ENCODE measurements at places on chromosomes 7 and 10. TPM values are rescaled to one million over a fixed set of nuclear protein-coding genes. Genes with fewer than 3 reads are reported as not detected.

- DNase-seq: no peak
- H3K27ac ChIP-seq: no peak overlapping the region
- H3K36me3 ChIP-seq: no peaks in the 10 kb centered on the region
- no peaks in the 10 kb centered on the region for H3K27me3 ChIP-seq
- no peak overlapping the region for H3K4me3 ChIP-seq
These were observed 654.2 kb downstream of the REEP3 start for GRCh38 chr10:64175271-64175962.

DNA sequence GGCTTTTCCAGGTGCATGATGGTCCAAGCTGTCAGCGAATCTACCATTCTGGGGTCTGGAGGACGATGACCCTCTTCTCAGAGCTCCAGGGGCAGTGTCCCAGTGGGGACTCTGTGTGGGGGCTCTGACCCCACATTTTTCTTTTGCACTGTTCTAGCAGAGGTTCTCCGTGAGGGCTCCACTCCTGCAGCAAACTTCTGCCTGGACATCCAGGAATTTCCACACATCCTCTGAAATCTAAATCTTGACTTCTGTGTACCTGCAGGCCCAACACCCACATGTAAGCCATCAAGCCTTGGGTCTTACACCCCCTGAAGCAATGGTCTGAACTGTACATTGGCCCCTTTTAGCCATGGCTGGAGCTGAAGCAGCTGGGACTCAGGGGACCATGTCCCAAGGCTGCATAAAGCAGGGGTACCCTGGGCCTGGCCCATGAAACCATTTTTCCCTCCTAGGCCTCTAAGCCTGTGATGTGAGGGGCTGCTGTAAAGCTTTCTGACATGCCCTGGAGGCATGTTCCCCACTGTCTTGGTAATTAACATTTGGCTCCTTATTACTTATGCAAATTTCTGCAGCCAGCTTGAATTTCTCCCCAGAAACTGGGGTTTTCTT is 86.9 kb downstream of the ZNF783 start:
- H3K27ac ChIP-seq: no peak overlapping the region
- DNase-seq: no peak
- no peaks in the 10 kb centered on the region for H3K4me1 ChIP-seq
- no peaks in the 10 kb centered on the region for H3K36me3 ChIP-seq
- no peak overlapping the region for H3K4me3 ChIP-seq

GRCh38 chr10:29522918-29523317 is 111.9 kb downstream of the SVIL start:
- H3K4me1 ChIP-seq: no peaks in the 10 kb centered on the region
- H3K4me3 ChIP-seq: no peak overlapping the region
- H3K27ac ChIP-seq: no peak overlapping the region
- H3K36me3 ChIP-seq: no peaks in the 10 kb centered on the region

DNA sequence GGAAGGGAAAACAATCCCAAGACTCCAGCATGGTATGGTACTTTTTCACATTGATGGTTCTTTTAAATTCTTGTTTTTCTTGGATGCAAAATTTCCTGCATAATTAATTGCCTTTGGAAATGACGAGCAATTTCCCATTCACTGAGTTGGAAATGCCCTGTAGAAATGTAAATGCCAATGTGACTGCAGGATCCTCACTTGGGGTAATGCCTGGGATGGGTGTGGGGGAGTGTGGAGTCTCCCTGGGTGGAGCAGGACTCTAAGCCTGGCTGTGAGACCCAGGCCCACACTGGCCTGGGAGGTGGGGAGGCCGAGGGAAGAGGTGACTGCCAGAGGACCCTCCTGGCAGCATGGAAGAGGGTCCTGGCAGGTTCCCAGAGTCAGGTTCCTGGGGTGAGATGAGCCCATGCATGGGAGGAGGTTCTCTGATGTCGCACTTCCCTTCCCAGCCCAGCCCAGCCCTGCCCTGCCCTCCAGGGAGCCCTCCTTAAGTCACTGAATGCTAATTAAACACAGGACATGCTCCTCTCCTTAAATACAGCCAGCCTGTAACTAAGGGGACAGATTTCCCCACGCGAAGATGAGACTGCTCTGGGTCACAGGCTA is 157.9 kb downstream of the GFRA1 start:
- no peaks in the 10 kb centered on the region for H3K27me3 ChIP-seq
- DNase-seq: no peak
- no peaks in the 10 kb centered on the region for H3K36me3 ChIP-seq
- H3K4me1 ChIP-seq: no peaks in the 10 kb centered on the region

PLPP4 gene
- total RNA-seq: 0.26 TPM

HPS6 gene
- 28.0 TPM for total RNA-seq

DNA sequence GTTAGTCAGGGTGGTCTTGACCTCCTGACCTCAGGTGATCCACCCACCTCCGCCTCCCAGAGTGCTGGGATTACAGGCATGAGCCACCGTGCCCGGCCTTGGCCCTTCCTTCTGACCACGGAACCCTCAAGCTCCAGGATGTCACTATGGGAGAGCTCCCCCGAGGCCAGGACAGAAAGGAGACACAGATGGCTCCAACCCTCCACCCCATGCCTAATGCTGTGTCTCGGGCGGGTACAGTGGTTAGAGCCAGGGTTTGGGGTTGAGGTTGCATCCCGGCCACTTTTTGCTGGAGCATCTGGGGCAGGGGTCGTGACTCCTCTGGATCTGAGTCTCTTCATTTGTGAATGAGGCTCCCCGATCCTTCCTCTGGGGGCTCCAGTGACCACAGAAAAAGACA is 8.1 kb downstream of the MYL10 start:
- no peak overlapping the region for H3K27ac ChIP-seq
- no peaks in the 10 kb centered on the region for H3K36me3 ChIP-seq
- H3K4me3 ChIP-seq: no peak overlapping the region

DNA sequence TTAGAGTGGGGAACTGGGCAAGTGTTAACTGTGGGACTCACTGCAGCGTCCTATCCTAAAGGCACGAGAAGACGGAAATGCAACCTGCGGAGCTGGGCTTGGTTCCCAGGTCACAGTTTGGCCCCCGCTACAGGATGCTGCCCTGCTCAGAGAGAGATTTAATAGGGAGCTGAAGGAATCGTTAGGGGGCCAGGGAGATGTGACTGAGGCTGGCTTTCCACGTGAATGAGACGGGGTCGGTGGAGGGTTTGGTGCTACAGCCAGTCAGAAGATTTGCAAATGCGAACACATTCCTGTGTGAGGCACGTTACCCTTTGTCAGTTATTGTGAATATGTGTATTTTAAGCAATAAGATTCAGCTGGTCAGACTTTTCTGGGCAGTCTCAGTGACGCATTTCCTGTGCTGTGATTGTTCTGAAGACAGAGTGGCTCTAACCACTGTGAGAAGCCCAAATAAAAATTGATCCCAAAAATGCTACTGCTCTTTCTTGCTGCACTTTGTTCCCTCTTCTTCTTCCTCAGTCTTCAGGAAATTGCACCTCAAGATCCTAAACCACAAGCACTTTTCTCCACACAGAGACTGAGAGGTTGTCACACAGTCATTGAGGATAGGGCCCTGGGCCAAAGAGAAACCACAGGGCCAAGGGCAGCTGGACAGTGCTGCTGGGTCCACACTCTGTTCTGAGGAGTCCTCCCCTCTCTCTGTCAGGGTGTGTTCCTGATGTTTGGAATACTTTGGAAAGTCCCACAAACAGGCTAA is 21.2 kb downstream of the CYP17A1 start:
- DNase-seq: no peak
- peaks cover 3% of the 10 kb centered on the region for H3K4me1 ChIP-seq
- H3K4me3 ChIP-seq: no peak overlapping the region
- no peak overlapping the region for H3K27ac ChIP-seq

DNA sequence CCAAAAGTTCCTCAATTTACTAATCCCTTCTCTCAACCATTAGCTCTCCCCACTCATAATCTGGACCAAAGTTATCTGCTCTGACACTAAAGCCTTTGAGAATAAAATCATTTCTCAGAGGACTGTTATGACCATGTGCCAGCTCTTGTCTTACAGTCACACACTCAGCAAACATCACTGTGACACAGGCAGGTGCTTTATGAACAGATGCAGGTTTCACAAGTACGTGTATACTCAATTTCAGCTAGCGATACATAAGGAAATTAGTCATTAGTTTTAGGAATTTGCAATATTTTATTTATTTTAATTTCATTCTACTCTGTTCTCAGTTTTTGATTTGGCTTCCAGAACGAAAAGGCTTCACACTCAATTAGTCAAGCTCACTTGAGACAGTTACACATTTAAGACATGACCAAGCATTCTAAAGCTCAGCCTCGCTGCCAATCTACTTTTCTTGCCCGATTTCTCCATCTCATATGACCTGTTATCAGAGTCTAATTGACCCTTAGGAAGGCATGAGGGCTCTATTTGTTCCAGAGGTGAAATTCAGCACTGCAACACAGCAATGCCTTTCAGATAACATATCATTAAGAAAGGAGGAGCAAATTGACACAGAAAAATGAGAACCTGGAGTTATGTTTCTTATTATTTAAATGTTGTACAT is 76.8 kb downstream of the TFEC start:
- H3K36me3 ChIP-seq: no peaks in the 10 kb centered on the region
- DNase-seq: no peak
- H3K4me3 ChIP-seq: no peak overlapping the region
- no peak overlapping the region for H3K27ac ChIP-seq
- no peaks in the 10 kb centered on the region for H3K4me1 ChIP-seq

GRCh38 chr7:27901028-27901760 is 161.2 kb downstream of the TAX1BP1 start:
- DNase-seq: peak; percentile 55
- H3K27ac ChIP-seq: peak overlapping the region; percentile 24
- no peaks in the 10 kb centered on the region for H3K36me3 ChIP-seq
- H3K4me1 ChIP-seq: peaks cover 22% of the 10 kb centered on the region
- peak overlapping the region; percentile 15 for H3K4me3 ChIP-seq
- peaks cover 2% of the 10 kb centered on the region for H3K27me3 ChIP-seq

GRCh38 chr10:100923580-100923979 is 10.8 kb downstream of the SLF2 start:
- no peaks in the 10 kb centered on the region for H3K4me1 ChIP-seq
- H3K27me3 ChIP-seq: no peaks in the 10 kb centered on the region
- H3K27ac ChIP-seq: no peak overlapping the region
- H3K36me3 ChIP-seq: peaks cover 26% of the 10 kb centered on the region
- H3K4me3 ChIP-seq: no peak overlapping the region

- DNase-seq: no peak
- H3K4me1 ChIP-seq: no peaks in the 10 kb centered on the region
- no peaks in the 10 kb centered on the region for H3K36me3 ChIP-seq
- H3K4me3 ChIP-seq: no peak overlapping the region
- no peak overlapping the region for H3K27ac ChIP-seq
These were observed 48.0 kb upstream of the INHBA start for GRCh38 chr7:41750661-41751540.

GRCh38 chr7:138885383-138886147 is 87.6 kb upstream of the ATP6V0A4 start:
- no peak for DNase-seq
- H3K4me3 ChIP-seq: no peak overlapping the region
- no peaks in the 10 kb centered on the region for H3K27me3 ChIP-seq
- no peaks in the 10 kb centered on the region for H3K36me3 ChIP-seq
- no peak overlapping the region for H3K27ac ChIP-seq
- no peaks in the 10 kb centered on the region for H3K4me1 ChIP-seq

DNA sequence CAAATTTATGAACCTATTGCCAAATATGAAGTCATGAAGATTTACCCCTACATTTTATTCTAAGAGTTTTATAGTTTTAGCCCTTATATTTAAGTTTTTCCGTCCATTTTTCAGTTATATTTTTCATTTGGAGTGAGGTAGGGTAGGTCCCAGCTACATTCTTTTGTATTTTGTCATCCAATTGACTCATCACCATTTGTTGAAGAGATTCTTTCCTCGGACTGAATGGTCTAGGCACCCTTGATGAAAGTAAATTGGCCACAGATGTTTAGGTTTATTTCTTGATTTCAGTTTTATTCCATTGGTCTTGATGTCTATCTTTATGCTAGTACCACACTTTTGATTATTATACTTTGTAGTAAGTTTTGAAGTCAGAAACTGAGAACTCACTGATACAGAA is 22.7 kb downstream of the CYP2C19 start:
- H3K27ac ChIP-seq: no peak overlapping the region
- H3K4me3 ChIP-seq: no peak overlapping the region
- H3K27me3 ChIP-seq: no peaks in the 10 kb centered on the region
- no peak for DNase-seq
- H3K36me3 ChIP-seq: no peaks in the 10 kb centered on the region
- H3K4me1 ChIP-seq: no peaks in the 10 kb centered on the region

GRCh38 chr10:96591946-96592345 is 5.1 kb upstream of the TM9SF3 start:
- DNase-seq: no peak
- H3K36me3 ChIP-seq: peaks cover 4% of the 10 kb centered on the region
- H3K27ac ChIP-seq: no peak overlapping the region
- H3K4me1 ChIP-seq: peaks cover 18% of the 10 kb centered on the region
- H3K4me3 ChIP-seq: no peak overlapping the region
- H3K27me3 ChIP-seq: no peaks in the 10 kb centered on the region

- peak; percentile 67 for DNase-seq
- no peak overlapping the region for H3K4me3 ChIP-seq
- peaks cover 7% of the 10 kb centered on the region for H3K4me1 ChIP-seq
- no peaks in the 10 kb centered on the region for H3K36me3 ChIP-seq
- no peaks in the 10 kb centered on the region for H3K27me3 ChIP-seq
These were observed 122.7 kb upstream of the PDSS1 start for GRCh38 chr10:26574783-26575182.

- peaks cover 1% of the 10 kb centered on the region for H3K36me3 ChIP-seq
- no peaks in the 10 kb centered on the region for H3K27me3 ChIP-seq
- H3K4me1 ChIP-seq: peaks cover 30% of the 10 kb centered on the region
These were observed 17.1 kb downstream of the ADAM8 start for GRCh38 chr10:133259602-133259989.

GIMAP4 gene
- 1.0 TPM for total RNA-seq

GRCh38 chr7:137867289-137867688 is 20.5 kb upstream of the DGKI start:
- no peaks in the 10 kb centered on the region for H3K4me1 ChIP-seq
- no peak for DNase-seq
- H3K27ac ChIP-seq: no peak overlapping the region
- no peaks in the 10 kb centered on the region for H3K36me3 ChIP-seq
- no peak overlapping the region for H3K4me3 ChIP-seq

ZDHHC16 gene
- 30.5 TPM for total RNA-seq

OR9A2 gene
- total RNA-seq: not detected

SEMA3D gene
- not detected for total RNA-seq

DNA sequence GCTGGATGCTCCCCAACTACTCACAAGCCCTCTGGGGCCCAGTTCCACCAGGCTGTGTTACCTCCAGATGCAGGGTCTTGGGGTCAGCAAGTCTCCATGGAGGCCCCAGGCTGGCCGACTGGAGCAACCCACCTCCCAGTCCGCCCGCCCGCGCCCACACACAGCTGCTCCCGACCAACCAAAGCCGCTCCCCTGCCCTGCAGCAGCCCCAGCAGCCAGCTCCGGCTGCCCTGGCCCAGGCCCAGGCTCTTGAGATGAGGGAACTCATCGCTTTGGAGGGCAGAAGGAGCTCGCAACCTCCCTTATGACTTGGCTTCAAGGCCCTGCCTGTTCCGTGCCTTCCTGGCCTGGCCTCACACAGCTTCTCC is 47.2 kb downstream of the LRRC20 start:
- H3K27ac ChIP-seq: no peak overlapping the region
- no peak overlapping the region for H3K4me3 ChIP-seq
- no peak for DNase-seq
- peaks cover 16% of the 10 kb centered on the region for H3K4me1 ChIP-seq
- H3K36me3 ChIP-seq: 0 out of 2 replicates have a peak, but pooled peaks cover 5% of the 10 kb centered on the region

RTKN2 gene
- not detected for total RNA-seq

Data from GM12878 (cell line).